Stimulated activated CD8-positive, alpha-beta memory T cell treated with anti-CD3 and anti-CD28 coated beads, Interleukin-7, amount 100 ng/mL, for 24 hours (primary cell): ENCODE measurements at places on chromosomes 1 and 21.
A peak's percentile ranks its signal among the peaks of the same experiment; 100 is the strongest.

DNA sequence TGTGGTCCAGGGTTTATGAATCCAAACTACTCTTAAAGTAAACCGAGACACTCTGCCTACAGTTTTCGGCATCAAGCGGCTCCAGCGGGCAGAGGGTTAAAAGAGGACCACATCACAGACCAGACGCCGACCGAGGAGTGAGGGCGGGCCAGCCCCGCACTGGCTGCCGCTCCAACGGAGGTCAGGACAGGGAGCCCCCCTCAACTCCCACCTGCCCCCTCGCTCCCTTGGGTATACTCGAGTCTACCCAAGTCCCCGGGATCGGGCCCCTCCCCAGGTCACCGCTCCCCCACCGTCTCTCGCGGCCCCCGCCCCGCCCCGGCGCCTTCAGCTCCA, 312 bp downstream of the ARNT start:
- DNase-seq = no peak

DNA sequence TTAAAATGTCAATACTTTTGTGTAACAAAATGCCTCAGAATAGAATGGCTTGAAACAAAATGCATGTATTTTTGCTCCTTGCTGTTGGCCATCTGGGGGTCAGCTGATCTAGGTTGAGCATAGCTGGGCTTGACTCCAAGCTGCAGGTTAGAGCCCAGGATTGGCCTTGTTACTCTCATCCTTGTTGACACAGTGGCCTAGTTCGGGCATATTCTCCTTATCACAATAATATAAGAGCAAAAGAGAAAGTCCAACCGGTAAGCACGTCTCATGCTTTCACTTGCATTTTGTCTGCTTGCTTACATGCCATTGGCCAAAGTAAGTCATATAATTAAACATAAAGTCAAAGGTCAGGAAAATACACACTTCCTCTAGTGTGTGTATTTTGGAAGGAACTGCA, 456.2 kb downstream of the KCNT2 start:
- DNase-seq = no peak

DNA sequence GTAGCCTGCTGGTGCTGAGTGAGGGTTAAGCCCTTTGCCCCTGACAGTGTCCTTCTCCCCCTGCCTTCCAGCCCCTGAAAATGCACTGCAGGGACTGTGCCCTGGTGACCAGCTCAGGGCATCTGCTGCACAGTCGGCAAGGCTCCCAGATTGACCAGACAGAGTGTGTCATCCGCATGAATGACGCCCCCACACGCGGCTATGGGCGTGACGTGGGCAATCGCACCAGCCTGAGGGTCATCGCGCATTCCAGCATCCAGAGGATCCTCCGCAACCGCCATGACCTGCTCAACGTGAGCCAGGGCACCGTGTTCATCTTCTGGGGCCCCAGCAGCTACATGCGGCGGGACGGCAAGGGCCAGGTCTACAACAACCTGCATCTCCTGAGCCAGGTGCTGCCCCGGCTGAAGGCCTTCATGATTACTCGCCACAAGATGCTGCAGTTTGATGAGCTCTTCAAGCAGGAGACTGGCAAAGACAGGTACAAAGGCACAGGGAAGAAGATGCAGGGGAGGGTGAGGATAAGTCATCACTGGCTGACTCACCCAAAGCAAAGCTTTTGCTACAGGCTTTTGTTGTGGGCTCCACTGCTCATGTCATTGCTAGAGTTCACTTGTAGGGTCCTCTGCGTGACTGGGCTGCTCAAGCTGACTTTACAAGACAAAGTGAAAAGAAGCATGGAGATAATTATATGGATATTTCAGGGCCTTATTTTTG, 174.9 kb downstream of the PIGK start:
- DNase-seq = no peak

DNA sequence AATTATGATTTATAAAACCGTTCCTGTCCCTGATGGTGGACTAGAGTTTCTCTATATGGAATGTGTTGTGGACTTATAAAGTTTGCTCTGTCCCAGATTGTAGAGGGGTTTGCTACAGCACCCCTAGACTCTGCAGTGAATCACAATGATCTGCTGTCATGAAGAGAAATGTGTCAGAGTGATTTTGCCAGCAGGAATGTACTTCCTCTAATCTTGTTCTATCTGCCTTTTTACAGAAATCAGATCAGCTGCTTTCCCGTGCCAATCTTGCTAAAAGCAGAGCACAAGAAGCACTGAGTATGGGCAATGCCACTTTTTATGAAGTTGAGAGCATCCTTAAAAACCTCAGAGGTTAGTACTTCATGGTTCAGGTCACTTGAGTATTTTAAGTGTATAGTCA, 52.0 kb downstream of the LAMC2 start:
- DNase-seq = no peak

DNA sequence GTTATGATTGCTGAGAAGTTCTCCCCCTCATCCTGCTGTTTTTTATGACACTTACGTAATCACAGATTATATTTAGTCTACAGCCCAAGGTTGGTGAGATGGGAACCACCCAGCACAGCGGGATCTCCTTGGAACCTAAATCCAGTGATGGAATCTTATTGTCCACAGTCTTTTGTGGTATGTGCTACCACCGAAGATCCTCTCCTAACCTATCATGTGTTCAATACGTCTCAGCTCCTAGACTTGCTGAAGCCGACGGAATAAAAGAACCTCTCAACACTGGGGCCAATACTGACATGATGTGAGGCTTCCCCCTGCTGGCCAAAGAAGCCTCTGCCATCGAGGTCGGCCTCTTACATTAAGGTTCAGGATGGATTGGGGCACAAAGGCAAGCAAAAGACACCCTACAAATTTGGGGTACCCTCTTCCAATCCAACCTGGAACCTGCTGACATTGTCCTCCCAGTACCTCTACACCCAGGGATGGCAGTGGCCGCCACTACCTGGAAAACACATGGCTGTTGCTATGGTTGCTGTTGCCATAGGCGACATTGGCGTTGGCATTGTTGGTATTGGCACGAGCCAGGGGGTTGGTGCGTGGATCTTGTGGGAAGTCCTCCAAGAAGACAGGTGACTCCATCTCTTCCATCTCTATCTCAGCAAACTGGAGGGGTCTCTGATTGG, 19.4 kb upstream of the KIF21B start:
- peak; percentile 39 for DNase-seq

- no peak for DNase-seq
These were observed 71.8 kb upstream of the ERRFI1 start for GRCh38 chr1:8097908-8098307.

DNA sequence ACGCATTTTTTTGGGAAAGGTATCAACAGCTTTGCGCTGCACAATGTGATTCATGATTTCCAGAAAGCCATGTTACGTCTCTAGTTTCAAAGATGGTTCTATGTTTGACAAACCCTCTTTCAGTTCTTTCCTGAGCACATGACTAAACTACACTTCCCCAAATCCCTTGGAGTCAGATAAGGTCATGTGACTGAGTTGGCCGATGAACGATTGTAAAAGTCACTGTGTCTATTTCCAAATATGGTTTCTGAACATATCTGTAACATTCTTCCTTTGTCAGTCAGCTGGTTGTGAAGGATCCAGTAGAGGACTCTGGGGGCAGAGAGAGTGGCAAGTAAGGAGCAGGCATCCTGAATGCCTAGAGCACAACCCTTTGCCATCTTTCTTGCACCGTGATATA, 35.4 kb downstream of the TMPRSS15 start:
- no peak for DNase-seq

DNA sequence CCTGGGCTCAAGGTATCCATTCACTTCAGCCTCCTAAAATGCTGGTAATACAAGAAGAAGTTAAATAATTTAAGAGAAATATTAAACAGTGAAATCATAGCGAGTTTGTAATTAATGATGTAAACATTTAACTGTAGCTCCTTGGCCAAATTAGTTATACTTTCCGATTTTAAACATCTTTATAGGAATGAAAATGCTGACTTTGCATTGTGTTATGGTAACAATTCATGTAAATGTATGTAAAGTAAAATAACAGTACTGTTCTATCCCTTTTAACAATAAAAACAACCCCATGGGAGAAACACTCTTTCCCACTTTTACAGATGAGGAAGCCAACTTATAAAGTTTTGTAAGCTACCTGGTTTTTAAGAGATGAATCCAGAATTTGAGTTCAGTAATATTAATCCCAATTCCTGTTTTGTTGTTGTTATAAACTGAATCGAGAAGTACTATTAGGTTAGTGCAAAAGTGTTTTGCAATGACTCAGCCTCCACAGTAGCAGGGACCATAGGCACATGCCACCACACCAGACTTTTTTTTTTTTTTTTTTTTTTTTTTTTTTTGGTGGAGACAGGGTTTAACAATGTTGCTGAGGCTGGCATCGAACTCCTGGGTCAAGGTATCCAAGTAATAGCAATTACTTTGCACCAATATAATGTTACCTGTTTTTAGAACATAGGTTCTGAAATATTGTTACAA, 1360.4 kb downstream of the BRINP3 start:
- no peak for DNase-seq

- no peak for DNase-seq
These were observed 776.6 kb downstream of the AMY1C start for GRCh38 chr1:104526158-104526795.

- DNase-seq = no peak
These were observed 83.6 kb downstream of the JAK1 start for GRCh38 chr1:64882574-64883255.

GRCh38 chr1:36419140-36419539, 21.4 kb upstream of the LSM10 start:
- no peak for DNase-seq

DNA sequence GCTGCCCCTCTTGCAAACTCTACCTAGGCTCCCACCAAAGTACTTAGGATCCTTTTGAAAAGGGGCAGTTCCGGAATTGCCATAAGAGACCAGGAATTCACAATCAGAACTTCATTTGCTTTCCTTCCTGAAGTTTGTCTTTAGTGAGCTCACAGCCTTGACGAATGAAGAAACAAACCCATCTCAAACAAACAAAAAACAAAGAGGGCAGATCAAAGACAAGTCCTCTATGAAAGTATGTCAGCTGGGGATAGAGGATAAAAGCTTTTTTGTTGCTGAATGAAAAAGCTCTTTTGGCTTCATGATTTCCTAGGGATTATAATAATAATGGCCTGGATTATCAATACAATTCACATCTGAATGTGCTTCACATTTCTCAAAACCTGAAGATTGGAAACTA, 357.9 kb upstream of the DUSP10 start:
- no peak for DNase-seq

DNA sequence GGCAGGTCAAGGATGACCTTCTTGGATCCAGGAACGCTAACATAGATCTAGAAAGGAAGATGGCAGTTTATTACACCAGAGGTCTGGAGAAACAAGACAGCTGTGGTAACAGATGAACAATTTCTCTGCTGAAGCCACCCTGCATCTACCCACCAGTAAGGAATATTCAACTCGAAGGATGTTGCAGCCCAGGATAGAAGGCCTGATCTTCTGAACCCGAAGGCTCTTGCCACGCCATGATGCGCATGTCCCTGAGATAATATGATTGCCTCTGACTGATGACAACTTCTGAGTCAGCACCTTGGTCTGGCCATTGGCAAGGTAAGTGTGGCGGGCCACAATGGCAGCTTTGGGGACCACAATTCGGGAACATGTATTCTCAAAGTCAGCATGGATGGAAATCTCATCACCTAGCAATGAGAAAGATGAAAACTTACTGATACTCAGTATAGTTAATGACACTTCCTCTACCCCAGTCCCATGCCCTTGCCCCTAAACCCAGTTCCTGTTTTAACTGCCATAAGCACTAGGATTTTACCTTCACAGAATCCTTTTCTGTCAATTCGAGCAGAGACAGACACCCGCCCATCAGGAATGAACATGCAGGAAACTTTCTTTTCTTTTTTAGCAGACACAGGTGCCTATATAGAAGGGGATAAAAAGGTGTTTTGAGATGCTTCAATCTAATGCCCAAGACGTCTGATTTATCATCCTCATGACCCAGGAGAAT, 1.8 kb downstream of the TXNIP start:
- no peak for DNase-seq

DNA sequence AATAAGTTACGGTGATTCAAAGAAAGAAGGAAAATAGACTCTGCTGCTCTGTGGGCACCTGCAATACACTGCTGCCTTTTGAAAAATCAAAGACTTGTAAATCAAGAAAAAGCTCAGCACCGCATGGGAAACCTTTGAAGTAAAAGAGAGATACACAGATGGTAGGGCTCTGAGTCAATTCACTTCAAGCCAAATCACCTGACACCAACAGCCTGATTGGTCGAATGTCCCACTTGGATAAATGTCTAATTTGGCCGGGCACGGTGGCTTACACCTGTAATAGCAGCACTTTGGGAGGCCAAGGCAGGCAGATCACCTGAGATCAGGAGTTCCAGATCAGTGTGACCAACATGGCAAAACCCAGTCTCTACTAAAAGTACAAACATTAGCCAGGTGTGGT, 19.2 kb upstream of the RCAN3 start:
- DNase-seq = no peak

- DNase-seq = no peak
These were observed 163.8 kb downstream of the NPHP4 start for GRCh38 chr1:5828308-5828935.

DNA sequence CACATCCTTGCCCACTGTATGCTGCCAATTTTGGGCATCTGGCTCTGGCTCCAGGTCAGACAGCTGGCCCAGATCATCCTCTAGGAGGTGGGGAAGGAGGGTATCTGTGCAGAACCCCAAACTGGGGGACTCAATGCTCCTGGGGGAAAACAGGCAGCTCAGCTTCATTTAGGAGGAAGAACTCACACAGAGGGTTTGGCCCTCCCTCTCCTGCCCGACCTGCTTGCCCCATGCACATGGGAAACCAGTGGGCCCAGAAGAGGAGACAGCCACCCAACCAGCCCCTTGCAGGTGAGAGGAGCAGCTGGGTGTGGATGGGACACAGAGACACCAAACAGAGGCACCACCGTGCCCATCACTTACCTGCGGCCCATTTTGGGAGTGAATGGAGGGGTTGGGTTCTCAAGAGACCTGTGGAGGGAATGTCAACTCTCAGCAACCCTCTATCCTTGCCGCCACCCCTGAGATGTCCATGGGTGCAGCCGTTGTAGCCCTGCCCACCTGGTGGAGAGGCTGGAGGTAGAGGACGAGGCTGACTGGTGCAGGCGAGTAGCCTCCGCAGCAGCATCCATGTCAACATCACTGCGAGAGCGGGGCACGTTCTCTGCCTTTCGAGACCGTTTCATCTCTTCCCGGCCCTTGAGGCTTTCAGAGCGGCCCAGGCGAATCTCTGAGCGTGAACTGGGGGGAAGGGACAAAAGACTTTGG, 27.5 kb downstream of the LRRC71 start:
- no peak for DNase-seq

- DNase-seq = no peak
These were observed 22.0 kb downstream of the COA6 start for GRCh38 chr1:234395297-234395696.

- no peak for DNase-seq
These were observed 144.8 kb downstream of the BACH1 start for GRCh38 chr21:29443411-29444010.
